ENCODE measurements at places on chromosomes 1 and 21.
A peak's percentile ranks its signal among the peaks of the same experiment; 100 is the strongest.

DNA sequence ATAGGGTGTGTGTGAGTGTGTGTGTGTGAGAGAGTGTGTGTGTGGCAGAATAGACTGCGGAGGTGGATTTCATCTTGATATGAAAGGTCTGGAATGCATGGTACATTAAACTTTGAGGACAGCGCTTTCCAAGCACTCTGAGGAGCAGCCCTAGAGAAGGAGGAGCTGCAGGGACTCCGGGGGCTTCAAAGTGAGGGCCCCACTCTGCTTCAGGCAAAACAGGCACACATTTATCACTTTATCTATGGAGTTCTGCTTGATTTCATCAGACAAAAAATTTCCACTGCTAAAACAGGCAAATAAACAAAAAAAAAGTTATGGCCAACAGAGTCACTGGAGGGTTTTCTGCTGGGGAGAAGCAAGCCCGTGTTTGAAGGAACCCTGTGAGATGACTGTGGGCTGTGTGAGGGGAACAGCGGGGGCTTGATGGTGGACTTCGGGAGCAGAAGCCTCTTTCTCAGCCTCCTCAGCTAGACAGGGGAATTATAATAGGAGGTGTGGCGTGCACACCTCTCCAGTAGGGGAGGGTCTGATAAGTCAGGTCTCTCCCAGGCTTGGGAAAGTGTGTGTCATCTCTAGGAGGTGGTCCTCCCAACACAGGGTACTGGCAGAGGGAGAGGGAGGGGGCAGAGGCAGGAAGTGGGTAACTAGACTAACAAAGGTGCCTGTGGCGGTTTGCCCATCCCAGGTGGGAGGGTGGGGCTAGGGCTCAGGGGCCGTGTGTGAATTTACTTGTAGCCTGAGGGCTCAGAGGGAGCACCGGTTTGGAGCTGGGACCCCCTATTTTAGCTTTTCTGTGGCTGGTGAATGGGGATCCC is 18.3 kb upstream of the HDAC1 start:
- DNase-seq, result peak; percentile 54

- no peak for DNase-seq
These were observed 44.7 kb upstream of the A3GALT2 start for GRCh38 chr1:33365560-33365997.

DNA sequence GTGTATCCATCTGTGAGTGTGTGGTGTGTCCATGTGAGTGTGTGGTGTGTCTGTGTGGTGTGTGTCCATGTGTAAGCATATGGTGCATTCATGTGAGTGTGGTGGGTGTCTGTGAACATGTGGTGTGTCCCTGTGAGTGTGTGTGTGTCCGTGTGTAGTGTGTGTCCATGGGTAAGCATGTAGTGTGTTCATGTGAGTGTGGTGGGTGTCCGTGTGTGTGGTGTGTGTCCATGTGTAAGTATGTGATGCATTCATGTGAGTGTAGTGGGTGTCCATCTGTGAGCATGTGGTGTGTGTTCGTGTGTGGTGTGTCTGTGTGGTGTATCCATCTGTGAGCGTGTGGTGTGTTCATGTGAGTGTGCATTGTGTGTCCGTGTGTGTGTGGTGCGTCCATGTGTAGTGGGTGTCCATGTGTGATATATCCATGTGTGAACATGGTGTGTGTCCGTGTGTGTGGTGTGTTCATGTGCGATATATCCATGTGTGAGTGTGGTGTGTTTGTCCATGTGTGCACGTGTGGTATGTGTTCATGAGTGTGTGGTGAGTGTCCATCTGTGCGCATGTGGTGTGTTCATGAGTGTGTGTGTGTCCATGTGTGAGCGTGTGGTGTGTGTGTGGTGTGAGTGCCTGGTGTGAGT is 12.3 kb downstream of the SLC19A1 start:
- no peak for DNase-seq

- DNase-seq, result no peak
These were observed 35.7 kb downstream of the PALMD start for GRCh38 chr1:99681583-99681982.

- no peak for DNase-seq
These were observed 1.9 kb downstream of the SORT1 start for GRCh38 chr1:109395602-109396512.

DNA sequence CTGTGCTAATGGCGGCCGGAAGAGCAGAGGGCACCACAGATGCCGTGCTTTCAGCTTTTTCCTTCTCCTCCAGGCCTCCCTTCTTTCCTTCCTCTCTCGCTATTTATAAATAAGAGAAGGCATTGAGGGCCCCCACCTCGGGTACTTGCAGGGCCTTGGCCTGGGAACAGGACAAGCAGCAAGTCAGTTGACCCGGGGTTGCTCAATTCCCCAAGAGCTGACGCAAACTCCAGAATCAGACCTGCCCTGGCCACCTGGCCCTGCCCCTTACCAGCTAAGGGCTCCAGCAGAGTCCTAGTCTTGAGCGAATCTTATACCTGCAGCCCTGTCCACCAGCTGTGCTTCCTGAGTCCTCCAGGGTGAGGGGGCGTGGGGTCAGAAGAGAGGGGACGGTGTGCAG is 13.5 kb downstream of the TNFRSF1B start:
- DNase-seq, result no peak

- no peak for DNase-seq
These were observed 848.8 kb downstream of the BRINP3 start for GRCh38 chr1:189628857-189629256.

- no peak for DNase-seq
These were observed 7.0 kb downstream of the DYRK1A start for GRCh38 chr21:37373539-37373938.

GRCh38 chr1:60904099-60904851 is 178.1 kb upstream of the NFIA start:
- DNase-seq, result no peak

DNA sequence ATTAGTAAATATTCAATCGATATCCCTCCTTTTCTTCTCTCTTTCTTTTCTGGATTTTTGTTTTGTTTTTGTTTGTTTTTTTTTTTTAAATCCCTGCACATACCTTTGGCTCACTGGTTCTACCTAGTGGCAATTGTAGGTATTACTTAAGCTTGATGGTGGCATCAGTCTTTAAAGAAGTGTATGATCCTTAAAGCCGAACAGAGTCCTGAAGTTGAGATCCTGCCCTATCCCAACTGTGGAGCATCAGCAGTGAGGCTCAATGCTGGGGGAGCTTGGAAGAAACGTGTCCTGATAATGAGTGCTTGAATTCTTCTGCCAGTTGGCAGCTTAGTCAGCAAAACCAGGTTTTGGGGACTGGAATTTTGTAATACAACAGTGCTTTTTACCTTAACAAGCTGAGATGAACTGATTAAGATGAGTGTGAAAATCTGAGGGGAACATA is 60.8 kb downstream of the FASLG start:
- peak; percentile 6 for DNase-seq

DNA sequence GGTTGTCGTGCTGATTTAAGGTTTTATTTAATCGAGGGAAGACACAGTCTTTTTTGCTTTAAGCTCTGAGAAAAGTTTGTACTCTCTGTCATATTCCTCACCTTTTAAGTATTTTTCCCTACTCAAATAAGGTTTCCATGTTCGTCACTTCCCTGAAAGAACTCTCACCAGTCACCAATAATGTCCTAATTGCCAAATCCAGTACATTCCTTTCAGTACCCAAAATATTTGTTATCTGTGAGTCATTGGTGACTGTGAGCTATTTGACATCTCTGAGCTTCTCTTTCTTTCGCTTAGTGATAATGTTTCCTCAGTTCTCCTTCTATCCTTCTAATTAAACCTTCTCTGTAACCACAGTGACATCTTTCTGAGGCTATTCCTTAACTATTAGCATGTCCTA is 874.2 kb upstream of the ADGRL2 start:
- DNase-seq, result no peak

- DNase-seq, result no peak
These were observed 3.0 kb downstream of the TENT5B start for GRCh38 chr1:27009601-27010197.

GRCh38 chr1:214952648-214953047 is 129.9 kb upstream of the KCNK2 start:
- DNase-seq, result no peak

- DNase-seq, result no peak
These were observed 266.3 kb downstream of the RHOU start for GRCh38 chr1:229001467-229002011.

DNA sequence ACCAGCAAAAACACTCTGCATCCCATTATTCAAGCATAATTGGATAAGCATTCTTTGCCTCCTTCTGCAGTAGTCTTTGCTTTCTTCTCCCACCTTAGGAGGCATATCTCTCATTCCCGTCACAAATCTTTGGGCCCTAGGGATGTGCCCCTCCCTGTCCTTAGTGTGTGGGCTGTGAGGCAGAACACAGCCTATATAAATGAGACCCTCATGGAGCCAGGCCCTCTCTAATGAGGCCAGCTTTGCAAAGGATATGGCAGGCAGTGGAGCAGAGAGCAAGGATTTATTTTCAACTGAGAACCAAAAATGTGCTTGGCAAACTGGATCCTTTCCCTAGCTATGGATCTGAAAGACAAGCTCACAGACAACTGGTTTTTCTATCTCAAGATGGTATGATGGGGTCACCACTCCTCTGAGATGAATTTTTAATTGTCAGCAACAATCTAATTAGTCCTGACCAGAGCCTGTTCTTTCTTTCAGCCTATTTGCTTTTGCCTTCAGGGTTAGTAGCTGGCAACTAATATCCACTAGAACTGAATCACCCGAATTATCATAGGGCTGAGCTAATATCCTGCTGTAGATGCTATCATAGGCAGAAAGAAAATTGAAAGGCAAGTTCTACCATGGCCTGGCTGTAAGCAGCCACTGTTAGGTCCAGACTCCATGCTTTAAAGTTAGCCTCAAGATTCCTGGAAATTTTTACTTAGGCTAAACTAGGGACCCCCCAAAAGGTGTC is 134.2 kb downstream of the SYT2 start:
- DNase-seq, result no peak

DNA sequence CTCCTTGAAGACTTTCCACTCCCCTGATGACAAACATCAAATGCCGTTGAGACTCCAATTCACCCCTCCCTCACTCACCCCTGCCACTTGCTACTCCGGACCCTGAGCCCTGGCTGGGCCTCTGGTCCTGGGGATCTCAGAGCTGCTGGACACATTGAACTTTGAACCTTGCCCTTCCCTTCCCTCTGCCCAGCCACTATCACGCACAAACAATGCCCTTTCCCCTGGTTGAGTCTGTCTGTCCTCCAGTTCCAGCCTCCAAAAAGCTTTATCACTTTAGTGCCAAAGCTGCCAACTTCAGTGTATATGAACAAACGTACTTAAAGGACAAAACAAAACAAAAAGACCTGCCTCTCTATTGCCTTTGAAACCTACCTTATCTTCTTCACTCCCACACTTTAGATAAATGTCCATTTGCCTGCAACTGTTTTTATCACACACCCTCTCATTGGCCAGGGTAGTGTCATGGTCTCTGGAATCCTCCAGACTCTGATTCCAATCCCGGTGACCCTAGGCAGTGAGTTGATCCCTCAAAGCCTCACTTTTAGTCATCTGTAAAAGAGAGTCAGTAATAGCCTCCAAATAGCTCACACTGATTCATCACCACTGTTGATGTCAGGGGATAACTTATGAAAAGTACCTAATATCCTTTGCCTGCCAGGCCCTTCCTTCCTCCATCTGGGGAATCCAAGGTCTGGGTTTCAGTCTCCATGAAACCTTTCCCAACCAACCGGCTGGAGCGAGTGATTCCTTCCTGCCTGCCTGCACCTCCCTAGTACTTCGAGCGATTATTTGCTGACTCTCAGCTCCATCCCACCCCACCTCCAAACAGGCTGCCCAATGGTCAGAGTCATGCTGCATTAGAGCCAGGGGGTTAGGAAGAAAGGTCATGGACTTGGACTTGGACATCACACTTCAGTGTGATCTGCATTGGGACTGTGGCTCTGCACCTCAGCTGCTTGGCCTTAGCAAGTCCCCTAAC is 15.9 kb upstream of the SPOCD1 start:
- no peak for DNase-seq

GRCh38 chr1:213492161-213493041 is 441.4 kb downstream of the RPS6KC1 start:
- DNase-seq, result no peak

- DNase-seq, result no peak
These were observed 26.5 kb downstream of the CYYR1 start for GRCh38 chr21:26546446-26547097.

GRCh38 chr1:110155878-110156522 is 5.7 kb downstream of the SLC6A17 start:
- DNase-seq, result no peak

DNA sequence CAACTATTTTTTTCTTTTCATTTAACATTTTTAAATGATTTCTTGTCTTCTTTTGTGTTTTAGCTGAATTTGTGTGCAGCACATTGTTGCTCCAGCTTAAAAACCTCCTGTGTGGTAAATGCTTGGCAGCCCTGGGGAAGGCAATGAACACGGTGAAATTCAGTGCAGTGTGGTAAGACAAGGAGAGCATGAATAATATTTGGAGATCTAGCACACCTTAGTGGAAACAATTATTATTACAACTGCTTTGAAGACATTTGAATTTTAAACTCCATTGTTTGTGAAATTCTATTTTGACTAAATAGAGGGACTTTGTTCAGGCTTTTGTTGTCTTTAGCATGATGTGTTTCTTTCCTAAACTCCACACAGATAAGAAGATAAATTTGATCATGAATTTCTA is 242.6 kb upstream of the CXADR start:
- DNase-seq, result peak; percentile 37

DNA sequence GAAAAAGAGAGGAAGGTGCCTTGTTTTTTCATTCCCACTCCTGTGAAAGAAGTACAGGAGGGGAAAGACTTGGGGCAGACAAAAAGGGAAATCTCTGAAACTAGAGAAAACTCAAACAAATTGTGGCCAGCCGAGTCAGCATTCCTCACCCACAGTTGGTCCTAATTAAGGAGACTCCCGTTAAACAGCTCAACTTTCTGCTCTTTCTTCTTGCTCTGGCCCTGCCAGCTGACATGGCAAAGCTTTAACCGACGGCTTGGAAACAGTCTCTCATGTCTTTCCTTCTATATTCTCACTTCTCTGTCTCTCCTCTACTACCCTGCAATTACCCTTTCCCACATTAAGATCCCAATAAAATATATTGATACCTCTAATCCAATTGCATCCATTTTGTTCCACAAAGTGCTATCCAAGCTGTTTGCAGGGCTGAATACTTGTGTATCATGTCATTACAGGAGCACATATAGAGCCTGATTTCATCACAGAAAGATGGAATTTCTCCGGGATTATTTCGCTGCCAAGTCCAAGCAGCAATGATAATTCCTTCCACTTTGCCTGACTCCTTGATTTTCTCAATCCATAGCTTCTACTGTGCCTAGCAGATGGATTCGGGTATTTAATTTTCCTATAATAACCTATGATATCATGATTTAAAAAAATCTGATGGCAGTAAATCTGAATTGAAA is 65.4 kb upstream of the IPO9 start:
- DNase-seq, result no peak

- DNase-seq, result no peak
These were observed 9.6 kb upstream of the AMY2B start for GRCh38 chr1:103561643-103562395.

GRCh38 chr1:208587110-208587509 is 342.9 kb upstream of the PLXNA2 start:
- DNase-seq, result no peak

Measured in NCI-H774 (cell line).